Cardiac ventricle fibroblast (primary cell): ENCODE measurements at places on chromosomes 1 and 21. TPM values are rescaled to one million over a fixed set of nuclear protein-coding genes. Genes with fewer than 3 reads are reported as not detected.

Gene OR2T34
- not detected in 2 replicates for total RNA-seq

Gene MMP23B
- total RNA-seq = 13.6 and 15.7 TPM in 2 replicates

Gene THEM5
- total RNA-seq = not detected in 2 replicates

Gene EVI5
- total RNA-seq = 30.0 and 41.4 TPM in 2 replicates
